ENCODE measurements at places on chromosomes 11 and 22.

DNA sequence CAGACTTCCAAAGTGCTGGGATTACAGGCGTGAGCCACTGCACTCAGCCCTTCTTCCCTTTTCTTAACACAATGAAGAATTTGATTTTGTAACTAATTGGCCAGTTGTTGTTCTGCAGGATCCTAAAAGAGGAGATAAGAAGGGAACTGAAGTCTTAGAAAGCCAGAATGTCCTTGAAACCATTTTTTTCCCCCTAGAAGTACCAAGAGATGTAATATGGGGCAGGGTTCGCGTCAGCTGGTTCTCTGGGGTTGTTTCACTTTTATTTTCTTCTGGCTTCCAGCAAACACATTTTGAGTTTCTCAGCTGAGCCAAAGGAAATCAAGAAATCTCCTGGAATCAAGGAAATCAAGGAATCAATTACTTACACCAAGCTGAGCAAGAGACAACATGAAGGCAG is 7.6 kb upstream of the NUCB2 start:
- DNase-seq, result no peak

- no peak for DNase-seq
Measured at GRCh38 chr22:37026325-37026724, 6.8 kb downstream of the MPST start.

DNA sequence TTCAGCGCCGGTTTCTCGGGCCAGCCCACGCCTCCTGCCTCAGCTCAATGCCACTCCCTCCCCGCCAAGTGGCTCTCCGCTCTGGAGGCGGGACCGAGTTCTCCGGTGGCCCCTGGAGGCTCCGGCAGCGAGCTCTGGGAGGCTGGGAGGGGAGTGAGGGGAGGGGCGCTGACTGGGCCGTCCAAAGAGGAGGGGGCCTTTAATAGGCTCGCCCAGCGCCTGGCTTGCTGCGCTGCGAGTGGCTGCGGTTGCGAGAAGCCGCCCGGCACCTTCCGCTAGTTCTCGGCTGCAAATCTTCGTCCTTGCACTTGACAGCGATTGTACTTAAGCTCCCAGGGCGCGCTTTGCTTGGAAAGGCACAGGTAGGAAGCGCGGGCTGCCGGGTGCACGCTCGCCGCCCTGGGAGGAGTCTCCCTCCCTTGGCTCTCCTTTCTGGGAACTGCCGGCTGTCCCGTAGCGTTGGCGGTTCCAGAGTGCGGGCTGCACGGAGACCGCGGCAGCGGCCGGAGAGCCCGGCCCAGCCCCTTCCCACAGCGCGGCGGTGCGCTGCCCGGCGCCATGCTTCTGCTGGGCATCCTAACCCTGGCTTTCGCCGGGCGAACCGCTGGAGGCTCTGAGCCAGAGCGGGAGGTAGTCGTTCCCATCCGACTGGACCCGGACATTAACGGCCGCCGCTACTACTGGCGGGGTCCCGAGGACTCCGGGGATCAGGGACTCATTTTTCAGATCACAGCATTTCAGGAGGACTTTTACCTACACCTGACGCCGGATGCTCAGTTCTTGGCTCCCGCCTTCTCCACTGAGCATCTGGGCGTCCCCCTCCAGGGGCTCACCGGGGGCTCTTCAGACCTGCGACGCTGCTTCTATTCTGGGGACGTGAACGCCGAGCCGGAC is at the start of gene ADAMTS15:
ADAMTS15 (plus strand) TSS at position 230 of the 894 bp plus-strand sequence; CDS start at position 559, 329 bp downstream.
- peak; percentile 37 for DNase-seq

DNA sequence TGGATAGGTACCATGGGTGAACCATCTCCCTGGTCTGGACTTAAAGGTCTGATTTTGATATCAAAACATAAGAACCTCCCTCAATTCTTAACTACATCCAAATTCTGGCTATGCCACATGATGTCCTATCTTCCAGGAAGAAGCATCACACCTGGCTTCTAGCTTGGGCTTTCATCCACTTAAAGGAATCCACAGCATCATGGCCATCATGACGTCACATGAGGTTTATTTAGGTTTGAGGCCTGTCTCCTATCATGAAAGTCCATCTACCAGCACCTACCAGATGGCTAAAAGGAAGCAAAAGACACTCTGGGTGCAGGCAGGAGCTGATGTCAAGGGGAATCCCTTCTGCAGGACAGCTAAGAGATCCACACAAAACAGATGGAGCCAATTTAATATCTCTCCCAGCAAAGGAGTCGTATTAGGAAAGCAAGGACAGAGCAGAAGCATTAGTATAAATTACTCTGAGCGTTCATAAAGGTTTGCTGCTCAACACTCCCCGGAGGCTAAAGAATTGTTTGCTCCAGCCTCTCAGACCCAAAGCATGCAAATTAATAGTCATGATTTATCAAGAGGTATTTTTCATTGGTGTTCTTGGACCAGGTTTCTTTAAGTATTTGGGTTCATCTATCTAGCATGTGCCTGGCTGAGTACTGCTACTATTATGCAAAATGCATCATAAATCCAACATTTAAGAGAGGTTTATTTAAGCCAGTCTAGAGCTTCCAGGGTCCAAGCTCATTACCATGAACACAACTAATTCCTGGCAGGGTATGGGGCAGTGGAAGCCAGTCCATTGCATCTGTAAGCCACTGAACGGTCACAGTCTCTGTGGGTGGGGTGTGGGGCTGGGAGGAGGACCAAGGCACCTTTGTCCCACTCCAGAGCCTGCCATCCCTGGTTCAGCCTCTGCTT is 47.2 kb downstream of the GALNT18 start:
- DNase-seq, result no peak

DNA sequence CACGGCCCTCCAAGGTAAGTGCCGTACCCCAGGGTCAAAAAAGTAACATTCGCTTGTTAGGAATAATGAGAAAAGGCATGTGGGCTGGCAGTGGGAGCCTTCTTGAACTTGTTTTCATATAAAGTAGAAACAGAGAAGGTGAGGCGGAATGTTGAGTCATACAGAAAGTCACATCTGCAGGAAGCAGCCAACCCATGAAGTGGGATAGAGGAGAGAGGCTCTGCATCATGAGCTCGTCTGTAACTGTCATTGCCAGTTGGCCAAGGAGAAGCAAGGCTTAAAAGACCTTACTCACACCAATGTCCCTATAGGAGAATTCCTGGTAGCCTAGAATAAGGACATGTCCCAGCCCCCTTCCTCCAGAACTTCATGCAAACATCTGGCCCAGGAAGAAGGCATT is 253.3 kb downstream of the BUD13 start:
- DNase-seq, result no peak

DNA sequence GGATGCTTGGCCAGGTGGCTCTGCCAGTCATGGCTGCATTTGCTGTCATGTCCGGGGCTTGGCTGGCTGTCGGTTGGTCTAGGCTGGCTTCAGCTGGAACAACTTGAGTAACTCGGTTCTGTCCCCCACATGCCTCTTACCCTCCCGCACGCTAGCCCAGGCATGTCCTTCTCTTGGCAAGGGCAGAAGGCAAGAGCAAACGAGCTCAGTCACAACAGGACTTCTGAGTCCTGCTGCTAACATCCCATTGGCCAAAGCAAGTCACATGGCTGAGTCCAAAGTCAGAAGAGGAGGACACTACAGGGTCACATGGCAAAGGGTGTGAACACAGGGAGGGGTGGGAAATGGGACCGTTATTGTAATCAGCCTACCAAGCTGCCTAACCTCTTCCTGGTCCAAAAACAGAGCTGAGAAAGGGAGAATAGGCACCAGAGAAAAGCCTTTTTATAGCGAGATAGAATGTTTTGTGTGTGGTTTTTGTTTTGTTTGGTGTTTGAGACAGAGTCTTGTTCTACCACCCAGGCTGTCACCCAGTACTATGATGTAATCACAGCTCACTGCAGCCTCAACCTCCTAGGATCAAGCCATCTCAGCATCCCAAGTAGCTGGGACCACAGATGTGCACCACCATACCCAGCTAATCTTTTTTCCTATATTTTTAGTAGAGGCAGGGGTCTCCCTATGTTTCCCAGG is 81.9 kb downstream of the MN1 start:
- no peak for DNase-seq

GRCh38 chr11:84193706-84194105 is 907.5 kb upstream of the CCDC90B start:
- no peak for DNase-seq

DNA sequence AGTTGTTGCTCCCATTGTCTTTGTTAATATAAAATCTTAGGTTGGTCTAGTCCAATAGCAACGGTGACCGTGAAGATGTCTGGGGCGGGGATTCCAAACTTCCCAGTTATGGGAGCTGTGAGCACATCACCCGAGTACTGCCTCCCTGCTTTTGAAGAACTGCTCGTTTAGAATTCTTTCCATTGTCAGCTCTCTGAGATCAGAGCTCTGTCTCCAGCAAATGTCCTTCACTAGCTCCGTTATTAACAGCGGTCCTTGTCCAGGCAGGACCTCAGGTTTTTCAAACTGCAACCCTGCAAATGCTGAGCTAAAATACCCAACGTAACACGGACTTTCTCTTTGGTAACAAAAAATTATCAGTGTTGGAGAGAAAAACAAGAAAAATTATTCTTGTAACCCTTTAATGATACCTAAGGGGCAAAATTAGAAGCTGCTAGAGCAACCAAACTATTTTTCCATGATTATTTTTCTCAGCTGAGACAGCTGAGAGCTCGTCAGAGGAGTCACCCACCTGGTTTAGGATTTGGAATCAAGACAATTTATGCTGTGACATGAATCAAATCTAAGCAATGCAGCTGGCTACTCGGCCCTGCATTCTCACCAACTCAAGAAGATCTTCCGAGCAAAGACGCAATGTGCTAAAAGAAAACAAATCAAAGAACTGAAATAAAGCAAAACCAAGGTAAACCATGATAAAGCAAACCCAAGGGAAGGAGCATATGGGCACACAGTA is 15.1 kb upstream of the EFCAB6 start:
- no peak for DNase-seq

DNA sequence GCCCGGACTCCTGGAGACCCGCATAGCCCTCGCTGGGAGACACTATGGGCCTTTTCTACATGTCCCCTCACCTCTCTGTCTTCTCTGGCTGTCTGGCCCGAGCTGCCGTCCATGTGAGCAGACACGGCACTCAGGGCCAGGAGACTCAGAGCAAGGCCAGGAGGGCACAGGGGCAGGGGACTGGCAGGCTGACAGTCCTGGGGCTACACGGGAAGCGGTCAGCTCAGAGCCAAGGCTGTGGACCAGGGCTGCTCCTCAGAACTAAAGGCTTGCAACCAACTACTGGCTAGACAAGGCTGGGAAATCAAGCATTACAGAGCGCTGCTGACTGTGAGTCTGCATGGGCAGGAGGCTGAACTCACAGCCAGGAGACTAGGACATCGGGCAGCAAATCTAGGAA is 56.1 kb upstream of the CDON start:
- no peak for DNase-seq

DNA sequence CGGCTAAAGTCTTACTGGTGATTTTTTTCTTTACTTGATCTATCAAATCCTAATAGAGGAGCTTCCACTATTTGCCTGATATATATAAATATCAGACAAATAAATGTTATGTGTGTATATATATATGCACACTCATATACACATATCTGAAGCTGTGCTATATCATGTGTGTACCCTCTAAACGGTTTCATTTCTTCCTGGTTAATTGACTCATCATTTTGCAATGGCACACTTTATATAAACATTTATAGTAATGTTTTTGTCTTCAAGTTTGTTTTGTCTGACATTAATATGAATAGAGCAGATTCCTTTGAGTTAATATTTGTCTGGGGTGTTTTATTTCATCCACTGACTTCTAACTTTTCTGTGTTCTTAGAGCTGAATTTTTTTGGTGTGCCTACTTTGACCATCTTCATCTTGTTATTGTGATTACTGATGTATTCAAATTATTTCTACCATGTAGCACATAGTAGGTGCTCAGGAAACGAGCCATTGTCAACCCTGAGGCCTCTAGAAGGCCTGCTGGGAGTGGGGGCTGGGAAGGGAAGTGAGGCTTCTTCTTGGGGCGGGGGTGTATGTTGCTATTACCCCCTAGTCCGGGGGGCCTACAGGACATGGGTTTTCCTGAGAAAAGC is 82.6 kb downstream of the LRRC32 start:
- DNase-seq, result no peak

DNA sequence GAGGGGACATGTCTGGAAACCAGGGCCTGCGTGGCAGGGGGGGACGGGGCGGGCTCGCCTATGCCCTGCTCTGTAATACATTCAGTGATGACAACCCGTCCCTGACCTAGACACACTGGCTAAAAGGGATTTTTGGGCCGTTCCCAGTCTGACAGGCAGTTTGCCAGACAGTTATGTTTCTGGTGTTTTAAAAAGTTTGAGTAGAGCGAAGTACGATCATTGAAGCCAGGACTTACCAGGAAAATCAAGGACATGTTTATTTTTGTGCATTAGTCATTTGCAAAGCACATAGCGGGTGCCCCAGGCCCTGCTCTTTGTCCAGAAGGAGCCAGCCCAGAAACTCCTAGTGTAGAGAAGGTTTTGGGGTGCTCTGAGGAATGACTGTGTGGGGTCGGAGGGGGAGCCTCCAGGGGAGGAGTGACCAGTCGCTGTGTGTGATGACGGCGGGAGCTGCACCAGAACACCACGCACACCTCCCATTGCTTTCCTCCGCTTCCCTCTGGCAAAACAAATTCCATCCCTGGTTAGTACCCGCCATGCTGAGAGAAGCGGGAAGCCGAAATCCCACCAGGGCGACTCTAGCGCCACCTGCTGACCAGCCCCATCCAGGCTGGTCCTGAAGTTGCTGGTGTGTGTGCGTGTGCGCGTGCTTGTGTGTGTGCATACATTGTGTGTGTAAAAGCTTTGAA is 50.8 kb downstream of the FBLN1 start:
- DNase-seq, result peak; percentile 51
